ENCODE measurements at places on chromosomes 16 and 17.

DNA sequence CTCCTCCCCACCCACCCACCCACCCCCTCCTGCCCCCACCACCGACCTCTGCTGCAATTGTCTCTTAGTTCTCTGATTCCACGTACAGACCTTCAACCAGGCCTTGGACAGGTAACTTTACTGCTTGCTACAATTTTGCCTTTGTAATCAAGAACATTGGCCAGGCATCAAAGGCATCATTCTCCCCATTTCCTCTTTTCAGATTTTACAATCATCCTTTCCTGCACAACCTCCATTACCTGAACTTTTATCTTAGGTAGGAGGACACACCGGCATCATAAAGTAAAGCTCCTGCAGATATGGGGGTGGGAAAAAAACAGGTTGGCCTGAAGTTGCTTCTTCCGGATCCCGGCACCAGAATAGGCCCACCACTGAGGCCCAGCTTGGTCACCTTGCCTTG is 25.7 kb upstream of the SUPT4H1 start:
- DNase-seq: no peak

DNA sequence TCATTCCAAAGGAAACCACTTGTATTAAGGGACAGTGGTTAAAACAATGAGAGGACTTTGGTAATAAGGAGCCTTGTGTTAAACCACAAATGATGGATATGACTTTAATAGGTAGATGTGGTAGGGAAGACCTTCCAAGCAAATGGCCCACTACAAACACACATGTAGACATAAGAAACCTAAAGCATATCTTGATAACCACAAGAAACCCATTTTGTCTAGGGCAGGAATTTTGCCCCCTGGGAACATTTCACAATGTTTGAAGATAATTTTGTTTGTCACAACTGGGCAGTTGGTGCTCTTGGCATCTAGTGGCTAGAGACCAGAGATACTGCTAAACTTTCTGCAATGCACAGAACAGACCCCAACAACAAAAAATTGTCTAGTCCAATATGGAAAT is 25.8 kb downstream of the KCNJ2 start:
- DNase-seq: no peak

- no peak for DNase-seq
These were observed 2.4 kb upstream of the NACA2 start for GRCh38 chr17:61593426-61593825.

GRCh38 chr16:61237884-61238485 is 798.3 kb downstream of the CDH8 start:
- DNase-seq: no peak

DNA sequence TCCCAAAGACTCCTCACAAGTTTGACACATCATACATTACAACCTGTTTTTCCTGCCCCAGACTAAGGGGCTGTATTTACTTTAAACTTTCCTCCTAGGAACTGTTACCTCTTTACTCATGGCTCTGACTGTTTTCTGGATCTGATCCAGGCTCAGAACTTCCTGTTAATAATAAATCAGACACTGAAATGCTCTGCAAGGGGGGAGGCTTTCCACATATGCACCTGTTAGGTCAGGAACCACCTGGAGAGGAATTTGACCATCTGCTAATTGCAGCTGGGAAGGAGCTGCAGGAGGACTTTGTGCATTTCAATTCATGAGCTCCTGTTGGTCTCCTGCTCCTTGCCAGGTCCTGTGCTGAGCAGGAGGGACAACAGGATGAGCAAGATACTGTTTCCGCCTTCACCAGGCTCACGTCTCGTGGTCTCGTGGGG is 476.9 kb upstream of the CDH5 start:
- DNase-seq: no peak

DNA sequence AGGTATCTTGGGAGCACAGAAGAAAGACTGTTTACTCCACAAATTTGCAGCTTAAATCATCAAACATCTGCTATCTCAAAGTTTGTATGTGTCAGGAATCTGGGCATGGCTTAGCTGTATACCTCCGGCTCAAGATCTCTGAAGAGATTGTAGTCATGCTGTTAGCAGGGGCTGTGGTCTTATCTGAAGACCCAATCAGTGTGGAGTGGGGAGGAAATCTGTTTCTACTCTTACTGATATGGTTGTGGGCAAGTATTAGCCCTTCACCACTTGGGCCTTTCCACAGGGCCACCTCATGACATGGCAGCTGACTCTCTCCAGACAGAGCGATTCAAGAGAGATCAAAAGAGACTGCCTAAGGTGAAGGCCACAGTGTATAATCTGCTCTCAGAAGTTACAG is 438.7 kb downstream of the KIF2B start:
- DNase-seq: no peak

- no peak for DNase-seq
These were observed 73.3 kb downstream of the MSI2 start for GRCh38 chr17:57329380-57330214.
